Esophagus squamous epithelium (tissue), 5 donors: ENCODE measurements at places on chromosomes 1 and 21.

DNA sequence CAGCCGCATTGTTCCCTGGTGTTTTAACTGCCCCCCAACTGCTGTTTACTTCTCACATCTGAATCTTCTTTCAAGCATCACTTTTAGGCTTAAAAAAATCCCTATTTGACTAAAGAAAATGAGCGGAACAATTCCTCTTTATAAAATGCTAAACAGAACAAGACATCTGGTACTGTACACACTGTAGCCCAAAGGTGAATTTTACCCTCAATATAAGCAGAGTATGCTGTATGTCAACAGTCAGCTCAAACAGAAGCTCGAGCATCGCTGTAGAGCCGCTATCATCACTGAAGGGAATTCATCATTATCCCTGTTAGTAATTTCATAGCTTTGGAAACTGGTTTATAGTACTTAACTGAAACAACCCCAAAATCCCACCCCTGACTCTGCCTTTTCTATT lies 85.3 kb downstream of the LRRC8D start:
- no peak for DNase-seq

DNA sequence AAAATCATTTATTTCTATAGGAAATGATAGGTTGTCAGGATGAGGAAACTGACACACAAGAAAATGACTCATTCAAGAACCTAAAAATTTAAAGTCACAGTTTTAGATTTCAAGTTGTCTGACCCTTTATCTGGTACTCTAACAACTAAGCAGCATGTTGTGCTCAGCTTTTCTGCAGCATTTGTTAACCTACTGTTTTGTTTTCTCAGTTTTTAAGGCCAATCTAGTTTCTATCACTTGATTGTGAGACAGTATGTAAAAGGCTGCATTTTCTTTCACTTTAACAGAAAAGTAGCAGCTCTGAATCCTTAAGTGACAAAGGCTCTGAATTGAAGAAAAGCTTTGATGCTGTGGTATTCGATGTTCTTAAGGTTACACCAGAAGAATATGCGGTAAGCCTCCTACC lies 59.1 kb downstream of the RALGPS2 start:
- no peak for DNase-seq

- DNase-seq = no peak
Measured at GRCh38 chr21:44391345-44392091, 38.1 kb downstream of the TRPM2 start.

- DNase-seq = no peak
Measured at GRCh38 chr1:109134423-109134822, 20.5 kb downstream of the ELAPOR1 start.

- DNase-seq = no peak
Measured at GRCh38 chr1:9281071-9281827, 11.4 kb upstream of the SPSB1 start.

DNA sequence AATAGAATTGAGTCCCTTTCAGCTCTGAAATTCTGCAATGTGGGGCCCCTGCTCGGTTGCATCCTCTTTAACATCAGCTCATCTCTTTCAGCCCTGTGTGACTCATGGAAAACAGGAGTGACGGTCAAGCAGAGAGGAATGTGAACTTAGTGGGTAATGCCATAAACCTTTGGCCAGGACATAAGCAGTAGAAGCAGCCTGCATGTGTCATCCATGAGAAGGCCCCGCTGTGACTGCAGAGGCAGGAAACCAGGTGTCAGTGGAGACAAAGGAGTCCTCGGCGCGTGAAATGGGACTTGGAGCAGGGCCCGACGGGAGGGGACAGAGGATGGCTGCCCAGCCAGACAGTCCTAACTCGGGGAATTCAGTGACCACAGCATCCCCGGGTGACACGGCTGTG lies 21.1 kb upstream of the EPHB2 start:
- DNase-seq = no peak

DNA sequence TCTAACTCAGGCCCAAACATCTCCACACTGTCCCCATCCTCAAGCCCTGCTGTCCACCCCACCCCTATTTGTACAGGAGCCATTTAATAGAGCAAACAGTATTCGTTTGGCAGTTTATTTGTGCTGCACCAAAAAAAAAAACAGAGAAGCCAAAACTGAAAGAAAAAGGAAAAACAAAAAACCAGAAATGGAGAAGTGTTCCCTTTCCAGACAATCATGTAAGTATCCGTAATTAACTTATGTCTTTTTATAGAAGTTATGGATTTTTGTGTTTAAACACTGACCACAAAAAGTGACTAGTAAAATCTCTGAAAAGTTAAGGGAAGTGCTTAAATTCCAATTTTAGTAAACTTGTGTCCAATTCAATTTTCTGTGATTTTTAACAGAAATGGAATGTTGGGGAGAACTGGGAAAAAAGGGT lies 40.4 kb upstream of the ZBTB18 start:
- no peak for DNase-seq

GRCh38 chr1:41638086-41639024 lies 153.9 kb upstream of the EDN2 start:
- no peak for DNase-seq

DNA sequence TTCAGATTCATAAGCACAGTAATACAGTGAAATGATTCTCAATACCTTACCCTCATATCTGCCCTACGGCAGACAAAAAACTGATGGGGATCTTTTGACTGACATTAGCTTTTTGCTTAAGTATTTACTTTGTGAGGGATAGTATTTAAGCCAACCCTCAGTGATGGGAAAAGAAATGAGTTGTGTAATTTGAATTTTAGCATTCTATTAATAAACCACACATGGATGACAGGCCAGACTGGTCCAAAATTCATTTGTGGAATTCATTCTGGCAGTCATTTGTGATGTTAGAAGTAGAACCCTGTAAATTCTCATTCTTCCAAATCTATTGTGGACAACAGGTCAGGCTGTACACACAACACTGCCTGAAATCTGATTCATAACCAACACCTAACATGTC lies 14.9 kb downstream of the TRIM33 start:
- DNase-seq = no peak

GRCh38 chr1:217969428-217969827 lies 315.7 kb upstream of the RRP15 start:
- DNase-seq = no peak

- DNase-seq = no peak
Measured at GRCh38 chr1:202291961-202292712, 49.6 kb downstream of the UBE2T start.

DNA sequence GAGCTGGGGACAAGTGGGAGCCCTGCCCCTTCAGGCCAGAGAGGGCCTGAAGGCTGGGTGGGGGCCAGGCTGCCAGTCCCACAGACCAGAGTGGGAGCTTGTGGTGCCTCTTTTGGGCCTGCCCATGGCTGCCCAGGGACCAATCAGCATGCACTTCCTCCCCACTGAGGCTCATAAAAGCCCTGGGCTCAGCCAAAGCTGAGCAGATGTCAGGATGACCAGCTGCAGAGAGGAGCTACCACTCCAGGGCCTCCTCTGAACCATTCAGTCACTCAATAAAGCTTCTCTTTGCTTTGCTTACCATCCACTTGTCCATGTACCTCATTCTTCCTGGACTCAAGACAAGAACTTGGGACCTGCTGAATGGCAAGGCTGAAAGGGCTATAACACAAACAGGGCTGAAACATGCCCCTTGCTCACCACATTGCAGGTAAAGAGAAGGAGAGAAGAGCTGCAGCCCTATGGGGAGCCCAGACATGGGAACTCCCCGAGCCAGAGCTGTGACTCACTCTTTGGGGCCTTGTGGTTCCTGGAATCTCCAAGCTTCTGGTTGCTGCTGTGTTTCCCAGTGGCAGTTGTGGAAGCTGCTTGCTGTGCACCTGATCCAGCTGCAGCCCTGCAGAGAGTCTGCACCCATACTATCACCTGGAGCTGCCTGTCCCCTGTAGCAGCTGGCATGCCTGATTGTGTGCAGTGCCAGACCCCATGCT lies 82.0 kb downstream of the OLFML3 start:
- DNase-seq = no peak

DNA sequence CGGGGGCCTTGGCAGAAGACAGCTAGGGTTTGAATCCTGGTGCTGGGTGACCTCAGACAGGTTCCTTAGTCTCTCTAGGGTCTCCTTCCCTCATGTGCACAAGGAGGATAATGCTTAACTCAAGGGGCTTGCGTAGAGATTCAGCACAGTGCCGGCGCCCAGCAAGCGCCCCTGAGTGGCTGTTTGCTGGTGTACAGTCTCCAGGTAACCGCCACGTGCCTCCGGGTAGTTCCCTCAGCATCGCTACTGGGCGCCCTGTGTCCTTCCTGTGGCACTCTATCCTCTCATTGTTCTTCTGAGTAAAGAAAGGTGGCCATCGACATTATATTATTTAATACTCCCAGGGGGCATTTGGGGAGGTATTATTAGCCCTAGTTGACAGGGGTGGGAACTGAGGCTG lies 80.9 kb downstream of the NENF start:
- DNase-seq = no peak

DNA sequence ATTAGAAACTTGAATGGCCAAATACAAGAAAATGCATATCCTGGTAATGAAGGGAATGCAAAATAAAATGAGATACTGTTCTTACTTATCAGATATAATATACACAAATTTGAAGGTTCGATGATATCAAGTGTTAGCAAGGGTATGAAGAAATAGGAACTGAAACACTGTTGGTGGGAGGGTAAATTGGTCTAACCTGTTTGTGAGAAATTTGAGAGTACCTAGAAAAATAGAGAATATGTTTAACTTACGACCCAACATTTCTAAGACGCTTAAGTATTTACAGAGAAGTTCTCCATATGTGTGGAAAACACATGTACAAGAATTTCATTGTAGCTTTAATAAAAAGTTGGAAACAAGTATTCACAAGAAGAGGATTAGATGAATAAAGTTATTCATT lies 25.9 kb downstream of the ATG4C start:
- DNase-seq = no peak

GRCh38 chr1:62573675-62574074 lies 23.6 kb upstream of the ANGPTL3 start:
- no peak for DNase-seq

DNA sequence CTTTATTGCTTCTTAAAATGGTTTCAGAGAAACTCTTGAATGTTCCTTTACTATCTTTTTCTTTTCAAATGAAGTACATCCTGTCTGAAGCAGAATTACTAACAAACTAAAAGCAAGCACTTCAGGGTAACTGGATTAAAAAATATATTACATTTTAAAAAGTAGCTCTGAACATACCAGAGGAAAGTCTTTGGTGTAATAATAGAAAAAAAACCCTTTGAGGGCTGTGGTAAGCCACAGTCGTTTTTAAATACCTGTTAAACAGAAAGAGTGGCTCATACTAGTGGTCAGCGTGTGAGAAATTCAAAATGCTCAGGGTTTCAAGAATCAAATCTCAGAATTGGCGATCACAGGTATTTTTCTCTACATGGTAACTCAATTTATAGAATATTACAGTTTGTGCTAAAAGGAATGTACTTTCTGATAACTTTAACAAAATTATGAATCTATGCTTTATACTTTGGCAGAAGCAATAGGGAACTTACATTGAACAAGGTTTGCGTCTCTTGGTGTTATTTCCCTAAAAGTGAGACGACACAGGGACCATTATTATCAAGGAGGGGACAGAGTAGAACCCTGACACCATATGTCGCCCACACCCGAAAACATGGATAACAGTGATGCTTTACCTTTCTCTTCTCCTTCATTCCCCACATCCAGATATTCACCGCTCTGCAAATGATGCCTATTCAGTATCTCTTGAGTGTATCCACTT lies 97.0 kb upstream of the DPH5 start:
- no peak for DNase-seq

GRCh38 chr1:156740237-156740740 lies 599 bp downstream of the MRPL24 start:
- DNase-seq = no peak

DNA sequence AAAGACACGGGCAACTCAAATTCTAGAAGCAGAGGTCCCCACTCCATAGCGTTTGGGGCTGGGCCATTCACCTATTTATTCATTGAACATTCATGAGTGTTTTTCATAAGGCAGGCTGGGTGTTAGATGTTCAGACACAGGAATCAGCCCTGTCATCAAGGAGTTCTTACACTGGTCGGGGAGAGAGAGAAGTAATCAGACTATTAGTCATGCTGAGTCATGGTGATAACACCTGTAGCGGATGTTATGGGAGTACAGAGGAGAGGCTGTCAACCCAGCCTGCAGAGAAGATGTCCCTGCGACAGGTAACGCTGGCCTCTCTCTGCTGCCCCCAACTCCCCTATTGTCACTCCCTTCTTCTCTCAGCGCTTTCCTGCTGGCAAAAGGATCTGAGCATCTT lies 17.2 kb downstream of the LY9 start:
- DNase-seq = no peak

DNA sequence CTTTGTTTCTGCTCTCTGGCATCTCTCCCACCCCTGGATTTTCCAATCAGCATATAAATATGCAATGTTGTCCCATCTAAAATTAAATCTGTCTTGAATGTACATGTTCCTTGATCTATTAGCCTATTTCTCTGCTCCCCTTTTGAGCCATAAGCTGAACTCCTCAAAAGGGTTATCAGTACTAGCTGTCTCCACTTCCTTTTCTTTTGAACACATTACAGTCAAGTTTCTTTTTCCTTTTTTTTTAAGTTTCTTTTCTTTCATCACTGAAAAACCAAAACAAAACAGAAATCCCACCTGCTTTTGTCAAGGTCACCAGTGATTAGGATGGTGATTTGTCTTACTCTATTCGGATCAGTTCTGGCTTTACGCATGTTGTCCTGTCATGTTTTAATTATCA lies 29.3 kb downstream of the XCL2 start:
- DNase-seq = no peak

DNA sequence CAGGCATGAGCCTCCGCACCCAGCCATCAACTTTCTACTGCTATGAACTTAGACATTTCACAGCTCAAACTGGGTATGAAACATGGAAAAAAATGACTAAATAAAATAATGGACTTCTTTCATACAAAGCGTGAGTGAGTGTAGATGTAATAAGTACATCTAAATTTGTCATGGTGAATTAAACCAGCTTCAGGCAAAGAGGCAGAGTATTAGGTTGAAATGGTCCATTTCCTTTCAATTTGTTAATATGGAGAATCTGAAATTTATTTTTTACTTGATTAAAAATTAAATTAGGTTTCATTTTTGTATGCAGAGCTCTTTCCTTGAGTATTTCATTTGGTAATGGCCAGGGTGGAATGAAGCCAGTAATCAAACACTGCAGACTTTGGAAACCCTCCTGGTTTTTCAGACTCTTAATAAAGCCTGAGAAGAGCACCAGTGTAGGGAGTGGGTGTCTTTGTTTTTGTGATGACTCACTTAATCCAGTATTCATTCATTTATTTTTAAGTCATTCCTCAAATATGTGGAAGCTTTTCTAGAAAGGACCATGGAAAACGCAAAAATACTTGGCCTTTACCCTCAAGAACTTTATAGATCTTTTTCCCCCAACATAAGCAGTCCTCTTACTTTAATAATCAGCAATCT lies 49.2 kb downstream of the ALG14 start:
- no peak for DNase-seq
